Stimulated activated CD4-positive, alpha-beta T cell treated with anti-CD3 and anti-CD28 coated beads, Interleukin-4, amount 100 ng/mL, for 24 hours (primary cell): ENCODE measurements at places on chromosomes 5 and 9.

GRCh38 chr5:175120412-175120811 is 323.6 kb downstream of the DRD1 start:
- DNase-seq = no peak

DNA sequence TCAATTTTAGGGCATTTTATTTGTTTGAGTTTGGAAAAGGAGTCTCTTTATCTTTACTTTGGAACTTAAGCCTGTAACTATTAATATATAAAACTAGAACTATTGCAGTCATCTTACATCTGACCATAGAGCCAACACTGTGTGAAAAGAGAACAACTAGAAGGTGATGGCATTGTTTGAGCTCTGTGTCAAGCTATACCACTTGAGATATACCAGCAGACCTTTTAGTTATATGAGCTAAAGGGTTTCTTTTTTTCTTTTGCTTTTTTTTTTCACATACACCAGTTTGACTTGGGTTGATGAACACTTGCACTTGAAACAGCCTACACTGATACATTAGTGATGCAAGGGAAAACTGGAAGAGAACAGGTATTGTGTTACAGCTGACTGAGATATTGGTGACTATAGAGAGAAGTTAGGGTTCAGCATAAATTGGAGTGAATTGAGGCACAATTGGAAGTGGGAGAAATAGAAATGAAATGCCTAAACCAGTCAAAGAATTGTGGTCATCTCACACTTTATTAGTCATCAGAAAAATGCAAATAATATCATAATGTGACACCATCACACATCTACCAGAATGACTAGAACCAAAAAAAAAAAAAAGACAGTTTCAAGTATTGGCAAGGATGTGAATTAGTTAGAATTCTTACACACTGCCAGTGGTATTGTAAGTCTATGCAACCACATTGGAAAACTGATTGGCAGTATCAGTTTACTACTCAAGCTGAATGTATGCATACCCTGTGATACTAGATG is 60.9 kb downstream of the ADRB2 start:
- DNase-seq = no peak

DNA sequence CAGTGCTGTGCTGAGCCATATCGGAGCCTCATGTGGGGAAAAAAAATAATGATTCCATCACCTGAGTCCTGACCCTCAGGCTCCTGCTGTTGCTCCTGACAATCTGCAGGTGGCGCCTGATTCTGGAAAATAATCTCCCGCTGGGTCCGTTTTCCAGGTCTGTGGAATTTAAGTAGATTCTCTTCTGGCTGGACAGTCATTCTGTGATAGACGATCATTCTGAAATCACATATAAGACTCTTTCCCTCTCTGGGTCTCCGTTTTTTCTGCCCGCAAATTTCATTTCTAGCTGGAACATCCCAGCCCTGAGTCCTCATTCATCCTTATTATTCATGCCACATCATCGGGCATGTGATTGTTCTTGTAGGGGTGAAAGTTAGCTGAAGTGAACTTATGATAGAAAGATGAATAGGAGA is 22.1 kb upstream of the STXBP1 start:
- DNase-seq = peak; percentile 43

DNA sequence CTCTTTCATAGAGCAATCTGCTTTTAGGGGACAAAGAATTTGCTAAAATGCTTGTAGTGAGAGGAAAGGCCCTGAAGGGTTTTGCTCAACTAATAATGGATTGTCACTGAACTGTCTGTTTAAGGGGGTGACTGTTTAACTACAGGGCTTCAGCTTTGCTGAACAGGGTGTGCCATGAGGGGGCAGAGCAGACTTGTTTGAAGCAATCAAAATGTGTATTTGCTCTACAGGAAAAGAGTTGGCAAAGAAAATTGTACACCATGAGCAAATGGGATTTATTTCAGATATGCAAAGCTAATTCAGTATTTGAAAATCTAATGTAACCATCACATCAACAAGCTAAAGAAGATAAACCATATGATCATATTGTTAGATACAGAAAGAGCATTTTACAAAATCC is 154.3 kb downstream of the GABRG2 start:
- DNase-seq = no peak

- DNase-seq = no peak
Observed at GRCh38 chr9:107768224-107768623, 278.7 kb upstream of the KLF4 start.

GRCh38 chr9:133705576-133705975 is 32.6 kb downstream of the SARDH start:
- no peak for DNase-seq

- no peak for DNase-seq
Observed at GRCh38 chr5:43780586-43780985, 177.6 kb downstream of the NNT start.

DNA sequence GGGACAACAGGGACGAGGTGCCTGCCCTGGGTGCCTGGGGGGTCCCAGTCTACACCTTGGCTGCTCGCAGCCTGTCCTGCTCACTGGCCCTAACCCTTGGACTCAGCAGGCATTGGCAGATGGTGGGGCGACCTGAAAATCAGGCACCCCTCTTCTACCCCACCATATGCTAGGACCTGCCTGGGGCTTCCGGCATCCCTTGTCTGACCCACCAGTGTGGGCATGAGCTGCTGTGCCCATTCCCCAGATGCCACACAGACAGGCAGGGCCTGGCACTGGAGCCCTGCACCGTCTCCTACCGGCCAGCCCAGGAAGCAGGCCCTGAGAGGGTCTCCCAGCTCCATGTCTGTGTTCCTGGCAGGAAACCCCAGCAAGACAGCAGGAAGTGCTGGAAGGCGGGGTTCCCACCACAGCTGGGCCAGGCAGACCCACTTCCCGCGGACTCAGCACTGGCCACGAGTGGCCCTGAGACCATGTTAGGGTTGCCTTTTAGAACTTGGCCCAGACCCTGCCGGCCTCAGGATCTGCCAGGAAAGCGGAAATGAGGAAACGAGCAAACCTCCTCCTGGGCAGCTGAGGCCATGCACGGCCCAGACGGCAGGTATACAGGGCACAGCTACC is 3.1 kb downstream of the NINJ1 start:
- DNase-seq = no peak

DNA sequence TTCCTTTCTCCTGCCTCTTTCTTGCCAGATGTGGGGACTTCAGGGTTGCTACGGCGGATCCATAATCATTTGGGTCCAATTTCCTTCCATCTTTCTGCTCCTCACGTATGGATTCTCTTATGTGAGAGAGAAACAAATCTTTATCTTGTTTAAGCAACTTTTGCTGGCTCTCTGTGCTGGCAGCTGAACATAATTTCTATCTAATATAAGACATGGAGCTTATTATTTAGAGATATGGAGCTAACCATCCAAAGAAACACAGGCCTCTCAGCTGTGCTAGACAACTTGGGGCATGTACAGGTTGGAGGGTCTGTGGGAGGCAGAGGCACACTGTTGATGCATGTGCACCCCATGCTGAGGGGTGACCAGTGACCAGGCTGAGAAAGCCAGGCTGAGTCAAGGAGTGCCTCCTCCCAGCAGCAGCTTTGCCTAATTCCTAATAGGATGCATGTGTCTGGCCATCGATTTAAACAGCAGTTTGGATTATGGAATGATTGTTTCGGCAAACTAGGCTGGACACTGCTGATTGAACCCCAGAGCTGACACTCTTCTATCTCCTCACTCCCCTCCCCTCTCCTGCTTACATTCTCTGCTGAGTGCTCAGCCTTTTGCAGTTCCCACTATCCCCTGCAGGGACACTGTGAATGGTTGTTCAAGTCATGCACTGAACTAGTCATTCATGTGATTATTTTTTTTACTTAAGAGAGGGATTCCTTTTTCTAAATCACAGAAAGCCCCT is 195.8 kb downstream of the ERCC6L2 start:
- peak; percentile 23 for DNase-seq

GRCh38 chr9:573691-574410 is 267.6 kb upstream of the DMRT1 start:
- DNase-seq = no peak

- no peak for DNase-seq
Observed at GRCh38 chr5:31485376-31486207, 46.3 kb downstream of the DROSHA start.

DNA sequence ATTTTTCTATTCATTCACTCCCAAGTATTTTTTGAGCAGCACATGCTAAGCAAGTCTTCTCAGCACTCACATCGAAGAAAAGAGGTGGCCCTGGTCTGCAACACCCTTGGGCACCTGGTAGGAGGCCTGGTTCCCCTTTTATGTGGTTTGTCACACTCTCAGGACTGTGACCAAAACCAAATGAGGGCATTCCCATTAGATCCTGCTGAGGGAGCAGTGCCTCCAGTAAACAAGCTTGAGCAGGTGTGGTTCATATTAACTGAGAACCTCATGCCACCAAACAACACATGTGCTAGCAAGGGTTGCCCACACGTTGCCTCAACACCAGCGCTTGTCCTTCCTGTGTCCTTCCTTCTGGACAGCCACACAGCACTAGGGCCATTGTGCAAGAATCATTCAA is 26.9 kb upstream of the SYK start:
- DNase-seq = no peak

DNA sequence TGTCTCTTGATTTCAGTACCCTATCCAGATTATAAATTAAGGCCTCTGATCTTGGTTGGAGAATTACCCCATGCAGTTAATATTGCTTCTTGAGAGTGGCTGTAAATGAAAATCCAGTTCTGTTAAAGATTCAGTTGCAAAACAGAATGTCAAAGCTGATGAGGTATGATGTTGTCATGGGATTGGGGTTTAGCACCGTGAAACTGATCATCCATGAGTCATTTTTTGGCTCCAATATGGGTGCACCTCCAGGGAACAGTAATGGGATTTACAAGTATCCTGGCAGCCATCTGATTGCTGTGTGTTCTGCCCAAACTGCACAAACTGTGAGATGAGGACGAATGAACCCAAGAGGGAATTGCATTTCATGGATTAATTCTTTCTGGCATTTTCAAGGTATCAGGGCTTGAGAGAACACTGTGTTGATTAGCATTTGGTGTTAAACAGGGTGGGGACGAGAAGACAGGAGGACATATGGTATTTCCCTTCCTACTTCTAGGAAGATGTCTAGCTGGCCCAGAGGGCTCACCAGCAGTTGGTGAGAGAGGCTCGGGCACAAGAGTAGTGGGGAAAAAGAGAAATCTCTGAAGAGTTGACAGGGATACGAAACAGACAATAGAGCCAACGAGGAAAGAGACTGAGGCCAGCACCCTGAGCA is 214.7 kb downstream of the GAS1 start:
- no peak for DNase-seq

DNA sequence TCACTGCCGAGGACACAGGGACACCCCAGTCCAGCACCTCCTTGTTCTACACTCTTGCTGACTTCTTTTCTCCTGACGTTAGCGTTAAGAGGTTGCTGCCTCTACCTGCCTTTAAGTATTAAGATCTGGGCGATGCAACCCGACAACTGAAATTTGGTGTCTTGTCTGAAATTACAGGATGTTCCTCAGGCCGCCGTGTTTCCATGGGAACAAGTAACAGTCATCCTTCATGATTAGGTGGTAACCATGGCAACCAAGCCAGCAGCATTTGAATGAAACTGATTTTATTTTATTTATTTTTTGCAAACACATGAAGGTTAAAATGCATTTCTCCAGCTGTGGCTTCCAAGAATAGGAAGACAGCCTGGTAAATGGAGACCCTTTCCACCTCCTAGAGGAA is 20.8 kb downstream of the DAB2IP start:
- DNase-seq = no peak

- DNase-seq = no peak
Observed at GRCh38 chr9:32918628-32919027, 82.8 kb downstream of the APTX start.

DNA sequence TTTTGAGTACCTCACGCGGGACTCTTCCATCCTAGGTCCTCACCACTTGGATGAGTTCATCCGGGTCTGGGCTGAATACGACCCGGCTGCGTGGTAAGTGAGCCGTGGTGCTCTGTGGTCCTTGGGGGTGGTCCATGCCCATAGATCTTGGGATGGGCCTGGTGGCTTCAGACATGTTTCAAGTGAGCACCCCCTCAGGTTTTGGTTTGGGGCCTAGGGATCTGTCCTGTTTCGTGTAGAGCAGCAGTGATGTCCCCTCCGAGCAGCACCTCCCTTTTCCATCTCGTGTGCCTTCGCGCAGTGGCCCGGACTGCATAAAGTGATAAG is 218.9 kb downstream of the CACNA1B start:
- peak; percentile 0 for DNase-seq

GRCh38 chr5:148465381-148466235 is 81.8 kb downstream of the FBXO38 start:
- no peak for DNase-seq

DNA sequence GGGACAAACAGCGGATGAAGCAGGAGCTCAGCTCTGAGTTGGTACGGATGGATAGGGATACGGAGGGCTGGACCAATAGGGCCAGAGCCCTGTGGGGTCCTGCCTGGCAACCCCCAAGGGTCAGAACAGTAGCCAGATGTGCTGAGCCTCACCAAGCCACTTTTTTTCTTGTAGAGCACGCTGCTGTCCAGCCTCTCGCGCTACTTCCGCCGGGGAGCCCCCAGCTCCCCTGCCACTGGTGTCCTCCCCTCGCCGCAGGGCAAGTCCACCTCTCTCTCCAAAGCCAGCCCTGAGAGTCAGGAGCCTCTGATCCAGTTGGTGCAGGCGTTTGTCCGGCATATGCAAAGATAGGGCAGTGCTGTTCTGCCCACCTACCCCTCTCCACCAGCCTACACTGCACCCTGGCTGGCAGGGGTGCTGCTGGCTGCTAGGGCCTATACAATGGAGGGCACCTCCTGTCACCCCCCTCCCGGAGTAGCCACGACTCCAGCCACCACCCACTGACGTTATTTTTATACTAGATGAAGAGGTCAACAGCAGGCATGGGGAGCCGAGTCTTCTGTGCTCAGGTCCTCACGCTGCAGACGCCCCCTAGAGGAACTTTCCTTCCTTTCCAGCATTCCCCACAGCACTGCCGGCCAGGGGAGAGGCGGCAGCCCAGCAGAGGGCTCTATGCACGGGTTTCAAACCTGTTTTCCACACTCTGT is 21.6 kb downstream of the SH3GLB2 start:
- peak; percentile 55 for DNase-seq

- no peak for DNase-seq
Observed at GRCh38 chr9:100652850-100653249, 75.0 kb downstream of the CAVIN4 start.

DNA sequence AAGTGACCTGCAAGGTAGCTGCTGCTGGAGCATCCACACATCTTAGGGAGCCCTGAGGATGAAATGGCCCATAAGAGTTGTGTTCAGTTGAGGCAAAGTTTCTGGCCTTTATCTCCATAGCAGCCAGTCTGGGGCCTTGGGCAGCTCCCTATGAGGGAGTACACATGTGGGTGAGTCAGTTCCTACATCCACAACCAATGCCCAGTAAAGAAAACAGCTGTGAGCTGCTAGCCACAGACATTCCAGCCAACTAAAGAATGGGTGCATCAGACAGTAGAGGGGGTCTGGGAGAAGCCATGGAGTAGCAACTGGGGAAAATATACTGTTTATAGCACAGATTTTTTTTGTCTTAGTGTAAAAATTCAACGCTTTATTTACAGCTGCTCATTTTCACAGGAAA is 720.7 kb downstream of the TLE1 start:
- no peak for DNase-seq
